Activated CD4-positive, alpha-beta T cell treated with anti-CD3 and anti-CD28 coated beads, Interleukin-2, amount 10 ng/mL, durations not matched to agents 7 days and 5 days (primary cell): ENCODE measurements at places on chromosomes 2 and 18. TPM values are rescaled to one million over a fixed set of nuclear protein-coding genes. Genes with fewer than 3 reads are reported as not detected.

DNA sequence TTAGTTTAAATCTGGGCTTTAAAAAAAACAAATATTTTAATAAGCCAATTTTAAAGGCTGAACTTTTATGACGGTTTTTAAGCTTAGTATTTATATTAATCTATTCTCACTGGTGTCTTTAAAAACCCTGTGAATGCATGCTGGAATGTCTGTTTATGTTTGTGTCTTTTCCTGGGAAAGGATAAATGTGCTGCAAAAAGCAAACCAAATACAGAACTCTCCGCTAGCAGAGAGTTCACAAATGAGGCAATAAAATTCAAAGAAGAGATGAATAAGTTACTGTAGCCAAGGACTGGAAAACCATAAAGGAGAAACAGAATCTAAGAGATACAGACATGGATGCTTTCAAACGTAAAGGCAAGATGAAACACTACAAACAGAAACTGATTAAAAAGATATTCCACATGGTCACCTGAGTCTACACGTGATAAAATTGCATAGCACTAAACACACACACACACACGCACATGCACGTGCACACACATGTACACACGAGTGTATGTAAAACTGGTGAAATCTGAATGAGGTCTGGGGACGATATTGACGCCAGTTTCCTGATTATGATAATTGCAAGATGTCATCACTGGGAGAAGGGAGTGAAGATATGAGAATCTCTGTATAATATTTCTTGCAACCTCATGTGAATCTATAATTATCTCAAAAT, 4.5 kb downstream of the TWIST2 start:
- H3K4me3 ChIP-seq: no peak overlapping the region
- no peaks in the 10 kb centered on the region for H3K4me1 ChIP-seq
- H3K27me3 ChIP-seq: peaks cover 39% of the 10 kb centered on the region
- DNase-seq: no peak
- no peak overlapping the region for H3K27ac ChIP-seq

NTSR2 gene
- not detected for total RNA-seq

GRCh38 chr2:136393514-136393913, 275.6 kb upstream of the CXCR4 start:
- no peak overlapping the region for H3K27ac ChIP-seq
- H3K27me3 ChIP-seq: peaks cover 2% of the 10 kb centered on the region
- no peaks in the 10 kb centered on the region for H3K36me3 ChIP-seq
- DNase-seq: no peak
- no peak overlapping the region for H3K4me3 ChIP-seq

GRCh38 chr18:21559195-21559594, 41.3 kb downstream of the ESCO1 start:
- no peaks in the 10 kb centered on the region for H3K4me1 ChIP-seq
- no peak overlapping the region for H3K27ac ChIP-seq
- no peak overlapping the region for H3K4me3 ChIP-seq
- peaks cover 34% of the 10 kb centered on the region for H3K36me3 ChIP-seq

LYPD6B gene
- not detected for total RNA-seq

GRCh38 chr2:94874277-94874997, 3.2 kb downstream of the TEKT4 start:
- no peak overlapping the region for H3K27ac ChIP-seq
- no peaks in the 10 kb centered on the region for H3K4me1 ChIP-seq
- H3K36me3 ChIP-seq: no peaks in the 10 kb centered on the region
- peak; percentile 67 for DNase-seq
- no peak overlapping the region for H3K4me3 ChIP-seq
- H3K27me3 ChIP-seq: peaks cover 3% of the 10 kb centered on the region

- DNase-seq: no peak
- H3K36me3 ChIP-seq: no peaks in the 10 kb centered on the region
- no peaks in the 10 kb centered on the region for H3K4me1 ChIP-seq
- H3K27ac ChIP-seq: no peak overlapping the region
- H3K27me3 ChIP-seq: no peaks in the 10 kb centered on the region
These were observed 111.1 kb downstream of the FHOD3 start for GRCh38 chr18:36408606-36409005.

- H3K36me3 ChIP-seq: no peaks in the 10 kb centered on the region
- no peaks in the 10 kb centered on the region for H3K4me1 ChIP-seq
- no peak for DNase-seq
- peaks cover 1% of the 10 kb centered on the region for H3K27me3 ChIP-seq
These were observed 129.1 kb upstream of the DOCK10 start for GRCh38 chr2:225171350-225171749.
